ENCODE measurements at places on chromosomes 4 and X.
A peak's percentile ranks its signal among the peaks of the same experiment; 100 is the strongest.

DNA sequence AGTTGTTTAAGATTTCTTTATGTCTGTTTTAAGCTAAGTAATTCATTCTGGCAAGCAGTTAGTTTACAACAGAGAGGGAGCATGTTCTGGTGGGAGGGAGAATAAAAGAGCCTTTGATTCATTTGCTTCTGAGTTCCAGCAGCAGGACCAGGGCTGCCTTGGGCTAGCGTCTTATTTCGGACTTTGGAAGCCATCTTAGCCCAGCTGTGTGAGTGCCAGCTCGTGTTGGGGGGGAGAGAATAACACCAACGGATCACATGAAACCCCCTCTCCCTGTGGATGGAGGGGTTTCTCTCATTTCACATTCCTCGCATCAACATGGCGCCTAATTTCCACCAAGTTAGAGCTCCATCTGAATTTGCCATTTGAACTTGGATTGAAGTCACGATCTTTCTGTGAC, 7.4 kb downstream of the GAB1 start:
- DNase-seq = no peak

DNA sequence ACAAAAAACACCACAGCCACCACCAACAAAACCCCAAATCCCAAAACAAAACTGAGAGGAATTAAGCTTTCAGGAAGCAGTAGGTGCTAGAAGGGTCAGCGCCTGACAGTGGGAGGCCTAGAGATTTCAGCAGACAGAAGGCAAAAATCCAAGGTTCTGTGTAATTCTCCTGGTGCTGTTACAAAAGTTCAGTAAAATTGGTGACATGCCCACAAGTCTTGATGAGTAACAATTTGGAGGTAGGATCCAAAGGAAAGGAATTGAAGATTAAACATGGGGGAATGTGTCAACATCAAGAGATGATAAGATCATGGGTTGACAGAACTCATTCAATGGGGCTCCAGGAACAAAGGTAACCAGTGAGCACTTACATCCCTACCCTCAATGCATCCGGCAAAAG, 653.8 kb upstream of the CPEB2 start:
- no peak for DNase-seq

- no peak for DNase-seq
Observed at GRCh38 chrX:98141466-98141865, 1257.8 kb downstream of the RPA4 start.

DNA sequence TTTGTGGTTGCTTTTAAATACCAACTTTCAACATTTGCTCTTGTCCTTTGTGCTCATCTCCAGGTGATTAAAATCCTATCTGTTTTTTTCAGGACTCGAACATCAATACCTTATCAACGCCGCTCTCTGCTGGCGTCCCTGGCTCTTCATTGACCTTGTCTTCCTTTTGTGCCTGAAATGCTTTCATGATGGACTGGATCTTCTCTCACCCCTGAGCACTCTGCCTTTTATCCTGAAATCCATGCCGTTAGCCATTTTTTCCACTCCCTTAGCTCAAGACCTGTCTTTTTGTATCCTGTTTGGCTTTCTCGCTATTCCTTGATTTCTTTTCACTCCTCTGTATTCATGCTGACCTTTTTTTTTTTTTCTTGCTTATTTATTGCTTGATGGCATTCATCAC, 549.5 kb upstream of the CPEB2 start:
- DNase-seq = no peak

DNA sequence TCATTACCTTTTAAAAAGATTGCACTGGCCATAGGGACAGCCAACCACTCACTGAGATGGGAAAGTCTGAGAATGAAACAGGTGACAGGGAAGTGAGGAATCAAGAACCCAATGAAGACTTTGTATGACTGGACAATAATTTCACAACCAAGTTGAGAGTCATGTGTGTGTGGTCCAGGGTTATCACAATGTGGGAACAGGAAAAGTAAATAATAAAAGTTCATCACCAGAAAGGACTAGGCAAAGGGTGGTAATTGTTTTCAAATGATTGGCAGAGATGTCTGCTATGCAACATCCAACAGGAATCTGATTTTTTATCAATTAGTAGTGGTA, 129.3 kb downstream of the AMELX start:
- no peak for DNase-seq

- peak; percentile 30 for DNase-seq
Observed at GRCh38 chrX:151488677-151489076, 74.8 kb upstream of the PASD1 start.

- no peak for DNase-seq
Observed at GRCh38 chr4:161343569-161343950, 820.2 kb downstream of the FSTL5 start.

- no peak for DNase-seq
Observed at GRCh38 chr4:140331245-140331644, 42.2 kb upstream of the SCOC start.

DNA sequence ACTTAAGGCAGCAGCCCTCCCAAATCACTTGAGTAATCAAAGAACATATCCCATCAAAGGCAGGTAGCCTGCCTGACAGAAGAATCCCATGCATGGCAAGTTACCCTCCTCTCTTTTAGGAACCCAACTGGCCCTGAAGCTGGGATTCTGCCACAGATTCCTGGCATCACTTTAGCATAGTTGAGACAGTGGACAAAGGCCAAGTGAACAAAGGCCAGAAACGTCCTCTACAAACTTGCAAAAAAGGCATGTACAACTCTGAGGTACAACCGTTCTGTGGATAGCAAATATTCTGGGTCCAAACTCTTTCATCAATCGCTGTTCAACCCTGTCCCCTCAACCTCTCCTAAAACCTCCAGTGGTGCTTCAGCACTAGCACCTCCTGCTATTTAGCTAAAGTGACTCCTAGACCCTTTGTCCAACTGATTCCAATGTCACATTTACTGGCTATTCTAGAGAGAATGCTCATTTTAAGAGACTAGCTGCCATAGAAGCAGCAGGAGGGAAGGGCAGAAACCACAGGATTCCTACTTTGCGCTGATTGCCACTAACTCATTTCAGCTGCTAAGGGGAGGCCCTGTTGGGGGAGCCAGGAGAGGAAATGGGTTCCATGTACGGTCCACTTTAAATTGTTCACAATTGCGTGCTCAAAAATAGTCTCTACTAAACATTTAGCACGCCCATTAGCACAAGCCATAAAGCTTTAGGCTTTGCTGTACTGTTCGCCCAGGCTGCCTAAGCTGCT, 105.9 kb downstream of the SHROOM4 start:
- no peak for DNase-seq

GRCh38 chrX:30275498-30275897, 28.6 kb downstream of the MAGEB1 start:
- no peak for DNase-seq

DNA sequence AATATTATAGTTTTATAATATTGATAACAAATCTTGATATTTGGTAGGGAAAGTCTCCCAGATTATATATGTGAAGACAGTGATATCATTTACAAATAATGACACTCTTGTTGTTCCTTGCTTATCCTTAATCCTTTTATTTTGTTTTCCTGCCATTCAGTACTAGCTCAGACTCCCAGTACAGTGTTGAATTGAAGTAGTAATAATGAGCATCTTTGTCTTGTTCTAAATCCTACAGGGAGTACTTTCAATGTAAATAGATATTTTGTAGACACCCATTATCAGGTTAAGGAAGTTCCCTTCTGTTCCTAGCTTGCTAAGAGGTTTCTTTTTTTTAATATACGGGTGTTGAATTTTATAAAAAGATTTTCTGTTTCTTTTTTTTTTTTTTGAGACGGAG, 33.0 kb downstream of the WWC2 start:
- DNase-seq = no peak

- no peak for DNase-seq
Observed at GRCh38 chr4:109879081-109879480, 31.2 kb downstream of the LRIT3 start.

GRCh38 chr4:168865854-168866253, 144.2 kb downstream of the CBR4 start:
- no peak for DNase-seq

GRCh38 chrX:107678957-107679740, 50.8 kb downstream of the PRPS1 start:
- DNase-seq = peak; percentile 76

DNA sequence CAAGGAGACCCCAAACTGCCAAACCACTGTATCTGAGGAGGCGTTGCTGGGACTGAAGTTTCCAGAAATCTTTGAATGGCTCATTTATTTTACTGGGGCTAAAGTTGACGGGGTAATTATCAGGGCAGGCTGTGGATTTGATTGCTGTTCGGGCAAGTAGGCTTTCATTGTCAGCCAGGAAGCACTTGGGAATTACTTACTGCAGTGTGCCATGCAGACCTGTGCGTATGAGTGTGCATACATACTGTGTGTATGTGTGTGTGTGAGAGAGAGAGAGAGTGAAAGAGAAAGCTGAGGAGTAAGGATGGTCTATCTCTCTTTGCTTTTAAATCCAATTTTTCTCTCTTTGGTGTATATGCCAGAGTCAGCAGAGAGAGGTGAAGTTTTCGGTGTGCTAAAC, 122.7 kb downstream of the NPNT start:
- no peak for DNase-seq

- no peak for DNase-seq
Observed at GRCh38 chr4:165927366-165927765, 54.3 kb downstream of the TLL1 start.

DNA sequence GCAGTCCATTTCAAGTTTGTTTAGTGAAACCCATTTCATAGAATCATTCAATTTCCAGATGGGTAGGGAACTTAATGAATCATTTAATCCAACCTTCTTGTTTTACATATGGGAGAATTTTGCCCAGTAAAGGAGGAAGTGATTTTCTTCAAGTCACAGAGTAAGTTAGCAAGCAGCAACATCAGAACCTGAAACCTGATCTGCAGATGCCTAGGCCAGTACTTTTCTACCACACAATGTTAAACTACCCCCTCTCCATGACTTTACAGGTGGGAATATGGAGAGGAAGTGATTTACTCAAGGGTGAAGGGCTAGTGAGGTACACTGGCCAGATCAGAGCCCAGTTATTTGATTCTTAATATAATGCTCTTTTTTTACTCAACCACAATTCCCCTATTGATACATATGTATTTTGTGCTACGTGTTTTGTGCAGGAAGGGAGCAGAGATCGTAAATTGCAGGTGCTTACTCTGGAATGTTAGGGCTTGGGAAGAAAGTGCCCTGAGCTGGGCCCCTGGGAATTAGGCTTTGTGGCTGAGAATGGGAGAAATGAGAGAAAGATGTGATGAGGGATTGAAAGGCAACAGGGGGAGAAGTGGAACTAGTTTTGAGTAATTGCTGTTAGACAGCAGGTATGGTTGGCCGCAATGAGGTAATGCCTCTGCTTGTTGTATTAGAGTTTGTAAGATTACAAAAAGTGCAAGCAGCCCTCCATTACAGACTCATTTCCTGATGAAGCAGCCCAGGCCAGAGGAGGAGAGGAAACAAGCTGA, 6.8 kb downstream of the LHFPL1 start:
- no peak for DNase-seq

- DNase-seq = no peak
Observed at GRCh38 chr4:159048166-159048886, 54.6 kb upstream of the RAPGEF2 start.

GRCh38 chrX:116357329-116357728, 79.1 kb upstream of the SLC6A14 start:
- no peak for DNase-seq

DNA sequence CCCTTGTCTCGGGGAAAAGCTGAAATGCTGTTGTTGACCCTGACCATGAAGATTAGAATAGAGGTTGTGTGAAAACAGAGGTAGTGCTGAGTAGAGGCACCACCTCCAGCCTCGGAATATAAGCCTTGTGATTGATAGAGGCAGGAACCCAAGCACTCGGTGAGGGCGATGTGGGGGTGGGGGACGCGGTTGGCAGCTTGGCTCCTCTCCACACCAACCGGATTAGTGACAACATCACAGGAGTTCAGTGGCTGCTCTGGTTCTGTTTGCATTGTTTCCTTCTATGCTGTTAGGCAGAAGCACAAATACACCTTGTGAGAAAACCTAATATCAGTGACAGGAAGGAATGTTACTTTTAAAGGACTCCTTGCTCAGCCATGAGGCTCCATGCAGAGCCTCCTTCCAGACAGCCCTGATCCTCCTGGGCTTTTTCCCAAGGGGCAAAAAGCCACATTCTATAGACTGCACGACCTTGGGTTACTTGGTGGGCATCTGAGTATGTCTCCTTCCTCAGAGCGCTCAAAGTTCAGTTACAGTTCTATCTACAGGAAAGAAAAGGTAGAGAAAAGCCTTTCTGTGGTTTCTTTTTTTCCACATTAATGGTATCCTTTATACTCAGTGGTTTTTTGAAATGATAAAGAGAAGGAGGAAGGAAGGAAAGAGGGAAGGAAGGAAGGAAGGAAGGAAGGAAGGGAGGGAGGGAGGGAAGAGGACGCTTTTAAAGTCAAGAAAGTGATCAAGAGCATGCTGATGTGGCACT, 150.4 kb upstream of the NOCT start:
- DNase-seq = no peak

GRCh38 chr4:137998666-137999429, 243.3 kb downstream of the SLC7A11 start:
- DNase-seq = no peak

- DNase-seq = no peak
Observed at GRCh38 chr4:176300565-176300964, 19.2 kb upstream of the SPCS3 start.

GRCh38 chrX:153303276-153304262, 18.0 kb downstream of the PNMA6F start:
- DNase-seq = no peak

GRCh38 chr4:40056716-40057585, at the start of gene N4BP2:
TSS of gene N4BP2 (plus strand) at chr4:40056850. CDS start at chr4:40097341, 40,491 bp downstream.
- DNase-seq = peak; percentile 78

DNA sequence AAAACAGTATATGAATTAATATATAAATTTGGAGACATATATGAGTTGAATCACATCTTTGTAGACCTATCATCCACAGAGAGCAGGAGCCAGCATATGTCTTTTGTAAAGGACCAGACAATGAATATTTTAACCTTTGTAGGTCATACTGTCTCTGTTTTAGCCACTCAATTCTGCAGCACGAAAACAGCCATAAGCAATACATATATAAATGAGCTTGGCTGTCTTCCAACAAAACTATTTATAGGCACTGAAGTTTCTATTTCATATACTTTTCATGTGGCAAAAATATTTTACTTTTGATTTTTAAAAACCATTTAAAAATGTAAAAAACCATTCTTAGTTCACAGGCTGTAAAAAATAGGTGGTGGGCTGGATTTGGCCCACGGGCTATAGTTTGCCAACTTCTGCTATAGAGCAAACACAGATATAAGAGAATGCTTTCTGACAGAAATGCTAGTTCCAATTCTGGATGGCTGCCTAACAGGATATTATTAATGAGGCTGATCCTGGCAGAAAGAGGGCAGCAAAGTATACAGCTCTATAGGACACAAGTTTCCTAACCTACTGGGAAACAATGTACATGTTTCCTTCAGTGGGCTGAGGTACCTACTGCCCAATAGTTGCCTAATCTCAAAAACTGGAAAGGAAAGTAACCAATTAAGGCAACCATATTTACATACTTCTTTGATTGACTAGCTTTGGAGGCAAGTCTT, 58.1 kb upstream of the UCP1 start:
- DNase-seq = no peak

DNA sequence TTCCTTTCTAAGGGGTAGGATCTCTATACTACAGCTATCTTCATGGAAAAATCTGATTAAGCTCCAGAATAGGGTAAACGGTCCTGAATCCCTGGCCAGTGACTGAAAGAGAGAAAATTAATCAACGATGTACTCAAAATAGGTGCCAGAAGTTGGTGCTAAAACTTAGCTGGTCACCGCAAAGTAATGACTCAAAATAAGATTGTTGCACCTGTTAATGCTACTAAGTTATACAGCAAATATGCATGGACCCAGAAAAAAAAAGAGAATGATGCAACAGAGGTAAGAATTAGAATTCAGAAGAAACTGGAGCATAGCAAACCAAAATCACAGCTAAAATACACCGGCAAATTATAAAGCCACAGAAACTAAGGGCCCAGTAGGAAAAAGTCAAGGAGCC, 239.7 kb upstream of the FAM241A start:
- no peak for DNase-seq
